Hematopoietic multipotent progenitor cell treated with erythropoietin and hydrocortisone succinate and interleukin-3 and kit ligand, for 8 days (in vitro differentiated cells): ENCODE measurements at places on chromosomes 2 and 18.

DNA sequence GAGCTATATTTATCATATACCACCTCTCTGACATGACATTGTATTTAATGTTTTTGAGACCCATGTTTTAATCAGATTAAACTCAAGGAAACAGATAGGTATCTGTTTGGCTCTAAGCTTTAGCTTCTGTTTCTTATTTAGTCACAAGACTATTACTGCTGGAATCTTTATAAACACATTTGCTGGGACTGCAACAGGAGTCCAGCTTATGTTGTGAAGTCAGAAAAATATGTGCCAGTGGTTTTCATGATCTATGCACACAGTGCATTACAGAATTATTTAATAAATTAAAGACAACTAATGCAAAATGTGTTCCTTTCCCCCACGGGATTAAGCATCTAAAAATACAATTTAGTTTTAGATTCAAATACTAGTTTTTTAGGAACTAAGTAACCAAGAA is 338.9 kb downstream of the ZEB2 start:
- DNase-seq, result no peak

GRCh38 chr2:208012449-208012848 is 12.9 kb downstream of the PLEKHM3 start:
- DNase-seq, result peak; percentile 17

- no peak for DNase-seq
Measured at GRCh38 chr2:127606625-127607398, 39.1 kb upstream of the GPR17 start.

DNA sequence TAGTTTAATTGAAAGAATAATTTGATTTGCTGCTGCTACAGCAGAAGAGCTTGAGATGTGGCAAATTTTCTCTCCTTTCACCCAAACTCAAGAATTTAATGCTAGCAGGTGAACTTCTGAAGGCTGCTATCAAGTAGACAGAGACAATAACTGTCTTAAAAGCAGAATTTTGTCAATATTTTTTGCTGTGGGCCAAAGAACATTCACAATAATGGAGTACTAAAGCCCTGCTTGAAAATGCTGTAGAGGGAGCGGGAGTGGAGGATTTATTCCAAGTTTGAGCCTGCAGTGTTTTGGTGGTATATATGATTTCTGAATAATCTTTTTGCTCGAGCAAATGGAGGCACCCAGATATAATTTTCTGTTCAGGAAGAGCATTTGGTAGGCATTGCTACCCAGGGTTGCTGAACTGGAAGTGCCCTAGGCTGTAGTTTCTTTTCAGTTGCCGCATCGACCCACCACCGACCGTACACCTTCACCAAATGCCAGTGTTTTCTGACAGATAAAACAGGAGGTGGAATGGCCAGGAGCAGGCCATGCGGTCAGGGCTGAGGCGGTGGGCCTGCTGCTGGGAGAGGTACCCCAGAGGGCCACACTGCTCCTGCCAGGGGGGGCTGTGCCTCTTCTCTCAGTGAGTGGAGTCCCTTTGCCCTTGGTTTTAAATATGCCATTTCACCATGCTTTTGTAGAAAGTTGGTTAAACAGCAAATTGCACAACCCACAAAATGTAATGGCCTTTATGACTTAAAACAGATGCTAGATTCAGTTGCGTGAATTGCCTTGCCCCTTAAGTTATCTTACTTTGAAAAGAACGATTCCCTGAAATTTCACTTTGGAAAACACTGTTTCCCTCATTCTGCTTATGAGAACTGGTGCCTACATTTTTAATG is 36.4 kb downstream of the TSHZ1 start:
- no peak for DNase-seq

DNA sequence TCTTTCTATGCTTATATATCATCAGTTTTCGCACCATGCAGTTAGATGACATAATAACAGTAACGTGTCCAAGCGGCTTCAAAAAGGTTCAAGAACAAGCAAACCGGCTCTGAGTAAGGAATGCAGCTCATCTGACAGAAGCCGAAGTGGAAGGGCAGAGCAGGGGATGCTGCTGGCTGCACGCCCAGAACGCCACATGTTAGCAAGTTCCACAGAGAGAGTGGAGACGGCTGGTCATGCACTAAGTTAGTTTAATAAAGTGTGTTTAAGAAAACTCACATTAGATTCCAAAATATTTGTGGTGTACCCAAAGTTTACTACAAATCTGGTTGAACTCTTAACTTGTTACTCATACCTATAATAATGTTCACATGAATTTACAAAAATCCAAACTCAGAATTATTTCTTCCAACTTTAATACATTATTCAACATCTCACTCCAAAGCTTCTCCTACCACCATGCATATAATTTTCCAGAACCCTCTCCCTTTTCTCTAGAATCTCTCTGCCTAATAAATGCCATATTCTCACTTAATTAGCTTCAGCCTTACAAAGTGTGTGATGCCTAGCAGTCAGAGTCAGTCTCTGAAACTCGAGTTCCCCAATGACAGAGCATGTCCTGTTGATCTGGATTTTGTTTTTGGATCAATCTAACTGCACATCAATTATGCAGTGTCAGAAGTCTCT is 170.0 kb downstream of the DNAH7 start:
- no peak for DNase-seq

DNA sequence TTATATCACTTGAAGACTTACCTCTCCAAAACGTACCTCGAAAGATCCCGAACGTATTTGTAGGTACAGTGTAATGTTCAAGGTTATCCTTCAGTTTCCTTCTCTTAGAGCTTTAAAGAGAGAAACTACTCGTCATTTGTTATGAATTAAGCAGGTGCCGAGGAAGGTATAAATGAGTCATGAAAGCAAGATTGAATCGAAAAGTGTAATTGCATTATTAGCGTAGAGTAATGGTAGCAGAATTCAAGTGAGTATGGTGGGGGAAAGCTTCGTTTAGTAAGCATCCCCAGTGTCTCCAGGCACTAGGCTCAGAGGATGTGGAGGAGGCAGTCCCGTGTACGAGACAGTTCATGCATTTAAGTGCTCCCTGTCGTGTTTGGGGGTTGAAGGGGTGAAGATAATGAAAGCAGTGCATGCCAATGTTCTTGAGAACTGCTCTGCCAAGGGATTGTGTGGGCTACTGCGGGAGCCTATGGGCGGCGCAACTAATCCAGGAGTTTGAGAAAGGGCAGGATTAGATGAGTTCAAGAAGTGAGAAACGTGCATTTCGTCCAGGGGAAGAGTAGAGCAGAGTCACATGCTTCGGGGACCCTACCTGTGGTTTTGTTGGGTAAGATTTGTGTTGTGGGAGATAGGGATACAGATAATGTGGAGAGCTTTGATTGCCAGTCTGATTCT is 858 bp downstream of the POLR1B start:
- DNase-seq, result peak; percentile 43

DNA sequence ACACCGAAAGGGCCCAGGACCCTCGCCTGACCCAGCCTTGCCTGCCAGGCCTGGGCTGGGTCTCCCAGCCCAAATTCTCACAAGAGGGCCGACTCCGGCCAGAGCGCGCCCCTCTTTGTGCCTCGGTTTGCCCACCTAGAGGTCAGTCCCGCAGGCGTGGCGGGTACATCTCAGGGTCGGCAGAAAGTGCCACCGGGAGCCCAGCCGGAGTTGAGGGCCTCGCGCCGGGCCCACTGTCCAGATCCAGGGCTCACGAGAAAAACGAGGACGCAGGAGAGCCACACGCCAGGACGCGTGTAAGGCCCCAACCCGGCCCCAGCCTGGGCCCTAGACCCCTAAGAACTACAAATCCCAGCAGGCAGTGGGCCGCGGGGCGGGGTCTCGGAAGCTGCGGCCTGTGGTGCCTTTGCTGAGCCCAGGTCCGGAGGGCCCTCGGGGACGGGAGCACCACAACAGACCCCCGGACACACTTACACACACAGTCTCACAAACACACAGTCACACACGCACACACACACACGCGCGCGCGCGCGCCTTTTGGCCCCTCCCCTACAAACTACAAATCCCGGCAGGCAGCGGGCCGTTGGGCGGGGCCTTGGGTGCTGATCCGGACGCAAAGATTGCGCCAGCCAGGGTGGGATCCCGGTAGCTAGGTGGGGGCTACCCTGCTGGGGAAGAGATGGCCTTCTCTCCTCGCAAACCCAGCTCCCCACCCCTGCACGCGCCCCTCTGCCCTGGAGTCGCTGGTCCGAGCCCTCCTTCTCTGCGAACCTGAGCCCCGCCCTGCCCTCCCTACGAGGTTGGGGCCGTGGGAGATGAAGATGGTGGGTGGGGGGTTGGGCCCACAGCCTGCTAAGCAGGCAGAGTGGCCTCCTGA is at the start of gene SH2D6:
Gene SH2D6, plus strand, starts transcription at position 583 of the 877 bp plus-strand sequence. CDS start 10,752 bp downstream, outside the sequence.
- DNase-seq, result peak; percentile 85

DNA sequence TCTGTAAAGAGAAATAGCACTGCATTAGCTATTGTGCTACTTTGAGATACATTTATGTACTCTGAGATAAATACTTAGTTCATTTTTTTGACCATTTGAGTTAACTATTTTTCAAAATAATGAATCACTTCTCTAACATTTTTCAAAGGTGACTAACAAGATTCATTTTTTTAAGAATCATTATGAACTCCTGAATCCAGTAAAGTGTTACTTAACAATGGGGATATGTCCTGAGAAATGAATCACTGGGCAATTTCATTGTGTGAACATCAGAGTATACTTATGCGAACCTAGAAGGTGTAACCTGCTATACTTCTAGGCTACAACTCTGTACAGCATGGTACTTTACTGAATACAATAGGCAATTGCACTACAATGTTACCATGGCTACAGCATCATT is 355.8 kb downstream of the ARL6IP6 start:
- DNase-seq, result no peak

- DNase-seq, result no peak
Measured at GRCh38 chr2:203030991-203031390, 16.3 kb downstream of the NBEAL1 start.

- no peak for DNase-seq
Measured at GRCh38 chr2:213627054-213627710, 342.9 kb downstream of the SPAG16 start.

GRCh38 chr2:65856928-65857327 is 424.5 kb upstream of the SPRED2 start:
- DNase-seq, result no peak

DNA sequence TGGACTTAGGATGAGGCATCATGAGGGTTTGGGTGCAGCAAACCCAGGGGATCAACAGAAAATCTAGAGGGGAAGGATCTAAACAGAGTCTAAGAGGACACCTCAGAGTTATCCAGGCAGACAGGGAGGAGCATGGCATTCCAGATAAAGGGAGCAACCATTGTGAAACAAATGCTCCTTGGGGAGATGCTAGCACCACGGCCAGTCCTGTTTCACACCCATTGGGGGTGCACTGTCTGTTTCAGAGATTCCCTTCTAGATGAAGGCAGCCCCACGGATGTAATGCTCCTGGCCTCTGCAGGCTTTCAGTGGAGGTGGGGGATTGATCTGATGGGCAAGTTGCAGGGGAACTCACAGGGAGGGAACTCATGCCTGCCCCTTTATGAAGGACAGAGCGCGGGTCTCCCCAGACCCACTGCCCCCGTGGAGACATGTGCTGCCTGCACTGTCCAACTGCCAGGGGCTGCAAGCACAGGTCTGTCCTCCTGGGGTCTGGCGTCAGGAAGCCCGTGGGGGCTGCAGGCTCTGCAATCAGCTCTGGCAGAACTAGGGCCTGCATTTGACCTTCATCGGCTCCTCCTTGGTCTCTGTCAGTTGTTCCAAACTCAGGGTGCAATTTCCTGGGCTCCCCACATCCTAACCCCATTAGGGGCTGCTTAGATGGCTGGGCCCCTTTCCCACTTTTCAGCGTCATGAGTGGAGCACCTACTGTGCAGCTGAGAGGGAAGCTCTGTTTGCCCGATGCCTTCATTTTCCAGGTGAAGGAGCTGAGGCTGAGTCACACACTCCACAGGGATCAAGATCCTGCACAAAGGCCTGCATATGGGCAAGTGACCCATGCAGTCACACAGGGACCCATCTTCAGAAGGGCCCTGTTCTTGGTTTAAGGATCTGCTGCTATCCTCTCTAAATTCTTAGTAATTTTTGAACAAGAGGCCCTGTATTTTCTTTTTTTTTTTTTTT is 163.4 kb downstream of the ARL4C start:
- DNase-seq, result no peak

GRCh38 chr2:14231391-14231898 is 401.1 kb upstream of the LRATD1 start:
- no peak for DNase-seq

- no peak for DNase-seq
Measured at GRCh38 chr2:22361571-22361970, 1023.4 kb upstream of the KLHL29 start.

DNA sequence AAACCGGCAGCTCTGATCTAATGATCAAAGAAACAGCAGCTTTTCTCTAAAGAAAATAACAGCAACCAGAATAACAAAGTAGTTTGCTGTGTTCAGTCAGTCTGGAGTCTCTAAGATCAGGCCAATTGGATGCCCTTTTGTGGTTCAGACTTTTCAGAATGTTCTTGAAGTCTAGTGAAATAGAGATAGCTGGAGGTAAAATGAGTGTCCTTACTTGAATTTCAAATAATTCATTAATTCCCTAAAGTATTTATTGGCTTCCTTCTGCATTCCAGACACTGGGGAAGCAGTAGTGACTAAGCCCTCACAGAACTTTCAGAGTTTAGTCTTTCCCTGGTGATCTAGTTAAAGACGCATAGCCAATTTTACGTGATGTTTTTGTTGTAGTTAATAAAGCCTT is 58.7 kb downstream of the C18orf54 start:
- no peak for DNase-seq

DNA sequence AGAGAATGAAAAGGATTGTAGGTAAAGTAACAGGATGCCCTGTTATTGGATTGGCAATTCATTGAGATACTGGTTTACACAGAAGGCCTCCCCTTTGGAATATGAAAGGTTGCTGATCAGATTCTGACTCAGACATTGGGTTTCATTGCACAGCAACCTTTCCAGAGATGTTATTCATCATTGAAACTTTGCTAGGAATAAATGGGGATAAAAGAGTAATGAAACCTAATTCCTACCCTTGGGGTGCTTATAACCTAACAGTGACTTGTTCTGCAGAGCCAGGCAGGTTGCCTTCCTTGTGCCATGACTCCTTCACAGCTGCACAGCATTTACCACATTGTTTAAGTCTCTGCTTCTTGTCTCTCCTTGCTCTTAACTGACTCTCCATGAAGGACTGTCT is 5.0 kb downstream of the NAB1 start:
- DNase-seq, result no peak

- DNase-seq, result no peak
Measured at GRCh38 chr18:73150199-73150598, 282.4 kb upstream of the NETO1 start.

GRCh38 chr18:72700961-72701710 is 157.0 kb upstream of the CBLN2 start:
- no peak for DNase-seq

- DNase-seq, result peak; percentile 72
Measured at GRCh38 chr2:189751080-189751658, 11.4 kb downstream of the OSGEPL1 start.
